ENCODE measurements at places on chromosomes 16 and 17.

DNA sequence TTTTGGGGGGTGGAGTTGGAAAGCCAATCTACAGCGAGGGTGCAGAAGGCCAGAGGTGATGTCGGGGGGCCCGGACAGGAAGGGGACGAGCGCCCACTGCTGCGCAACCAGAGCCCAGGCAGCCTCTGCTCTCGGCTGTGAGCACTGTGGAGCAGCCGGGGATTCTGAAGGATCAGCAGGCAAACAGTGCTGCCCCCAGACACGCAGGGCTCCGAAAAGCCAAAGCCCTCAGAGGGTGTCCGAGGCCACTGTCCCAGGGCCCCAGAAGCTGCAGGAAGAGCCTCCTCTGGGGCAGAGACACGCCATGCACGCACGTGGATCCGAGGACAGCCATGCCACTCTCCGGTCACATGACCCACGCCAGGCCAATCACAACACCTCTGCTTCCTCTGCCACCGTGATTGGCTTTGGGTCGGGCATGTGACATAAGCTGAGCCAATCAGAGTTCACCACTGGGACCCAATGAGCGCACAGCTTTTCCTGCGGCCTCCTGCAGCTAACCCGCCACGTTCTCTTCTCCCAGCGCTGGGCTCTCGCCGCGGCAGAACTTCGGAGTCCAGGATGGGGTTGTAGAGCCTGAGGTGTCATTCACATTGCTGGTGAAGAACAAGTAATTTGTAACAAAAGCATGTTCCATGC is 40.7 kb downstream of the ACTG1 start:
- DNase-seq = no peak

GRCh38 chr17:59753522-59754467 is 46.3 kb downstream of the VMP1 start:
- DNase-seq = no peak

DNA sequence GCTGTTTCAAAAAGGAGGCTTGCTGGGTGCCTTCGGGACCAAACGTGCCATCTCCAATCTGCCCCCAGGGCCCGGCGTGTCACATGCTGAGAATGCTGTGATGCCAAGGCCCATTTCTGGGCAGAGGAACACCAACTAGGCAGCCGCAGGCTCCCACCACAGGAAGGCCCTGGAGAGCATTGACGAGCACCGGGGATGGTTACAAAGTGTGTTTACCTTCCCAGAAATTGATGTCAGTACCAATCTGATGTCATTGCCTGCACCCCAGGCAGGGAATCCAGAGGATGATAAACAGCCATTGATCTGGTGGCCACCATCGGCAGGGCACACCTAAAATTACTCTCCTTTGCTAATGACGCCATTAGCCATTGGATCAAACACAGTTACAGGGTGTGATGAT is 418.1 kb upstream of the CDH5 start:
- no peak for DNase-seq

DNA sequence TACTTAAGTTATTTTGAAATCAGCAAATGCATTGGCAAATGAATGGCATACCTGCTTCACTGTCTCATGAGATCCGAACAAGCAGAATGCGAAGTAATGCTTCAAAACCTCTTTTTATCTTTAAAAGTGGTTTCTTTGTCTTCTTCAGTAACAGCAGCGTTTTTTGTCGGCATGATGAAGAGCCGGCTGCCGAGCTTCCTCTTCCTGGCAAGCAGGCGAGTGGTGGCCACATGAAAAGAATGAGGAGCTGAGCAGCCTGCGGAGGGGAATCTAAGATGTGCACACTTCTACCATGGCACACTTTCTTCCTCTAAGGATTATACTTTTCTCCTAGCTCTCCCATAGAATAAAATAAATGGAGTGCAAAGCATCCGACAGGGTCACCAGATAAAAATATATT is 42.4 kb upstream of the AKTIP start:
- peak; percentile 70 for DNase-seq

- no peak for DNase-seq
These were observed 70.1 kb downstream of the SNX29 start for GRCh38 chr16:12046651-12047050.

- DNase-seq = peak; percentile 6
These were observed 10.0 kb upstream of the CD300LD start for GRCh38 chr17:74601944-74602572.

DNA sequence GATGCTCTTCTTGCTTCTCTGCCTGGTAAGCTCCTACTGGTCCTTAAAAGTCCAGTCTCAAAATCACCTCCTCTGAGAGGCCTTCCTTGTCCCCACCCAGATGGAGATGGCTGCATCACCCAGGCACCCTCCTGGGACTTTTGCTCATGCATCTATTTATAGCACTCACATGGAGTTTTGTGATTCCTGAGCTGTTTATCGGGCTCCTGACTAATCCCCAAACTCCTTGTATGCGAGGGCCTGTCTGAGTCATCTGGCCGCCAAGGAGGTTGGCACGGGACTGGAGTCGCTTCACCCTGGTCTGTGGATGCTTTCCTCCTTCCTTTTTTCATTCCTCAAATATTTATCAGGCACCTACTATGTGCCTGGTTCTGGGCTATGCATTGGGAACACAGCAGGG is 2.3 kb upstream of the MAP2K3 start:
- DNase-seq = no peak

GRCh38 chr17:41738077-41738800 is 3.8 kb upstream of the HAP1 start:
- DNase-seq = peak; percentile 85

- DNase-seq = no peak
These were observed 13.6 kb downstream of the CEP20 start for GRCh38 chr16:15874745-15875314.

GRCh38 chr17:3897731-3898130 is 4.9 kb upstream of the CAMKK1 start:
- DNase-seq = no peak

DNA sequence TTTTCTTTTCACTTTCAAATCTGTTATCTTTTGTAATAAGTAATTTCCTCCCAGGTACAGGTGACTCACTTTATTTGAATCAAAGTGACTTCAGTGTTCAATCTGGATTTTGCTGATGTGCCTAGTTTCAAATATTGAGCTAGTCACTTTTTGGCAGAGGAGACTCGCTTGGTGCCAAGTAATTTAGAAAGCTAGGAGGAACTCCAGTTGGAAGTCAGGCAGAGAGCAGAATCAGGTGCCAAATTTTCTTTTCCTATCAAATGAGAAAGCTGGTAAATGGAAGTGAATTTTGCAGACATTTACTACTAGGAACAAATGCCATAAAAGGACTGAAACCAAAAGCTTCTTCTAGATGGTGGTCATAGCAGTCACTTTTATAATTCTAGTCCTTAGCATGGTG is 656.0 kb upstream of the KIF2B start:
- DNase-seq = no peak

GRCh38 chr17:49968405-49969133 is 421 bp upstream of the DLX4 start:
- DNase-seq = peak; percentile 60

DNA sequence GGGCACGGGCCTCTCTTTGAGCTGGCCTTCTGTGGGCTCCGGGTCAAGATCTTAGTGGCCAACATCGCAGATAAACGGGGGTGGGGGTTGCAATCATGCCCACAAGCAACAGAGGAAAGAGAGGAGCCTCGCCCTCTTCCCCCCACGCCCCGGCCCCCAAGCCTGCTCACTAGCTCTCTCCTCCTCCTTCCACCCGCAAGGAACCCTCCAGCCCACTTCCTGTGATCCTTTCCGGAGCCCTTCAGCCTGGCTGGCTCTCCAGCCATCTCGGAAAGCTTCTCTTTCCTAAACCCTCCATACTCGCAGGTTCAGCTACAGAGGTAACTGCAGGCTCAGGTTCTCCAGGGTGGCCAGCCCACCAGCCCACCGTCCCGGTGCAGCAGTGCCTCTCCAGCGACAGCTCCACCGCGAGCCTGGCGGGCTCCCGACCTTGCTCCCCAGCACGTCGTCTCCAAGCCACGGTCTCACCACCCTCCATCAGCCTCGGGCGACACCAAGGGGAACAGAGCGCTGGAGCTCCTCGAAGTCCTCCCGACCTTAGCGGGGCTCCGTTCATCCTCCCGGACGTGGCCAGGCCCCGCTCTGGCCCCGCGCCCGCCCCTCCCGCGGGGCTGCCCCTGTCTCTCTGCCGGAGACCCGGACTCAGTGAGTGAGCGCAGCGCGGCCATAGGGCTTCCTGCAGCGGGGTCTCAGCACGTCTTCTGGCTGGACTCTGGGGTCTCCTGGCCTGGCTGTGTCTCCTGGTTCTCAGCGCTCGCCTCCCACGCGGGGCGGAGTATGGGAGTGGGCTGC is 12.9 kb upstream of the ODF4 start:
- DNase-seq = peak; percentile 10

GRCh38 chr17:10616502-10617119 is 40.5 kb downstream of the MYH3 start:
- DNase-seq = peak; percentile 77

DNA sequence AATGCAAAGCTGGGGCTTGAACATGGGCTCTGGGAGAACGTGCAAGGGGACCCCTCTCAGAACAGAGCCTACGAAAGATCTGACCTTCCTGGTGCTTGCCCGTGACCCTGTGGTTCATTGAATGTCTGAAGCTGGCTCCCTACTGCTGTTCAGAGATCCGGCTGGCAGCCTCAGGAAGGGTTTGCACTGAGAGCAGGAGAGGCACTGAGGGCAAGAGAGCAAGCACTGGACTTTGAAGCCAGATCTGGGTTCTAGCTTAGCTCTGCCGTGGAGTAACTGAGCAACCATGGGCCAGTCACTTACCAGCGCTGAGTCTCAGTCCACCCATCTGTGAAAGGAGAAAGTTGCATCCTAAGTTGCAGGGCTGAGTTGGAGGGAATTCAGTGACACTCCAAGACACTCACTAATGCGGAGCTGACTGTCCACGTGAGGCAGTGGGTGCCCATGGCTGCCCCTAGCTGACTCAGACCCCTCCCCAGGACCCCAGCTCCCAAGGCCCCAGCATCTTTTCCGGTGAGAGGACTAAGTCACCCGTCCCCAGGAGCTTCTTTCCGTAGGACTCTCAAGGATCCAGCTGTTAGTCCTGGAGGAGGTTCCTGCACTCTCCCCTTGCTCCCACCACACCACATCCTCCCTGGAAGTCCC is 41.3 kb downstream of the BEAN1 start:
- DNase-seq = no peak

- DNase-seq = no peak
These were observed 10.2 kb downstream of the SETD1A start for GRCh38 chr16:30967795-30968194.

GRCh38 chr17:69593716-69594115 is 179.2 kb downstream of the MAP2K6 start:
- DNase-seq = no peak

GRCh38 chr17:77480509-77481215 is 339.9 kb downstream of the SEC14L1 start:
- DNase-seq = no peak

DNA sequence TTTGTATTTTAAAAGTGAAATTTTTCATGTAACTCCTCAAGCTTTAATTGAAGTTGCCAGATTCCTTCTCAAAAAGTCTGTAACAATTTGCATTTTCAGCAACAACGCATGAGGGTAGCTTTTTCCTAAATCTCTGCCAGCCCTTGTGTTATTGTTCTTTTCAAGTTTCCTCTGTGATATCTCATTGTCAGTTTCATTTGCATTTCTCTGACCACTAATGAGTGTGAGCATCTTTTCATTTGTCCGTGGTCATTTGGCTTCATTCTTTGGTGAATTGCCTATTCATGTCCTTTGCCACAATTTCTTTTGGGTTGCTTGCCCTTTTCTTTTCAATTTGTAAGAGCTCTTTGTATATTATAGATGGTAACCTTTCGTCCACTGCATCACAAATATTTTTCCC is 68.0 kb upstream of the NKD1 start:
- no peak for DNase-seq

GRCh38 chr16:88346680-88347505 is 35.9 kb upstream of the ZNF469 start:
- DNase-seq = no peak

GRCh38 chr17:40522250-40522960 is 21.0 kb upstream of the TNS4 start:
- DNase-seq = no peak

- DNase-seq = no peak
These were observed at the start of gene CLDN6 for GRCh38 chr16:3017794-3018506. Gene CLDN6, minus strand, starts transcription at chr16:3018183. Its CDS starts 2,162 bp downstream, at chr16:3016021.

DNA sequence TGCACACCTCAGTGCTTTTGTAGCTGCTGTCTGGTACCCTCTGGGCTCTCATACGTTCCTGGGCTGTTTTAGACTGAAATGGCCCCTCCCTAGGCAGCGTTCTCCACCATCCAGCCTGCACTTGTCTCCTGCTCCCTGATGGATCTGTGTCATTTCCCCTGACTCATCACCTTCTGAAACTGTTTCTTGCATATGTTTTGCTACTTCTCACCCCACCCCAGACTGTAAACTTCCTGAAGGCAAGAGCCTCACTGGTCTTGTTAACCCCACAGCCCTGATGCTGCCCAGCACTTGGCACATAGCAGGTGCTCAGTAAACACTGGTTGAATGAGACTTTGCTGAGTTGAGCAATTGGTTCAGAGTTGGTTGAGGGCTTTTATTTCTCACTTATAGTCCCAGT is 78.7 kb downstream of the CRISPLD2 start:
- no peak for DNase-seq

DNA sequence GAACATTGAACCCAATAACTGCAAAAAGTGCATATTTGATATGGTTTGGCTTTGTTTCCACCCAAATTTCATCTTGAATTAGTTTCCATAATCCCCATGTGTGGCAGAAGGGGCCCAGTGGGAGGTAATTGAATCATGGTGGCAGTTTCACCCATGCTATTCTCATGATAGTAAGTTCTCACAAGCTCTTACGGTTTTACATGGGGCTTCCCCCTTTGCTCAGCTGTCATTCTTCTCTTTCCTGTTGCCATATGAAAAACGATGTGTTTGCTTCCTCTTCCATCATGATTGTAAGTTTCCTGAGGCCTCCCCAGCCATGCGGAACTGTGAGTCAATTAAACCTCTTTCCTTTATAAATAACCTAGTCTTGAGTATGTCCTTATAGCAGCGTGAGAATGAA is 127.6 kb downstream of the CHD9NB start:
- no peak for DNase-seq

GRCh38 chr16:57619606-57620334 is 8.7 kb upstream of the ADGRG1 start:
- no peak for DNase-seq

DNA sequence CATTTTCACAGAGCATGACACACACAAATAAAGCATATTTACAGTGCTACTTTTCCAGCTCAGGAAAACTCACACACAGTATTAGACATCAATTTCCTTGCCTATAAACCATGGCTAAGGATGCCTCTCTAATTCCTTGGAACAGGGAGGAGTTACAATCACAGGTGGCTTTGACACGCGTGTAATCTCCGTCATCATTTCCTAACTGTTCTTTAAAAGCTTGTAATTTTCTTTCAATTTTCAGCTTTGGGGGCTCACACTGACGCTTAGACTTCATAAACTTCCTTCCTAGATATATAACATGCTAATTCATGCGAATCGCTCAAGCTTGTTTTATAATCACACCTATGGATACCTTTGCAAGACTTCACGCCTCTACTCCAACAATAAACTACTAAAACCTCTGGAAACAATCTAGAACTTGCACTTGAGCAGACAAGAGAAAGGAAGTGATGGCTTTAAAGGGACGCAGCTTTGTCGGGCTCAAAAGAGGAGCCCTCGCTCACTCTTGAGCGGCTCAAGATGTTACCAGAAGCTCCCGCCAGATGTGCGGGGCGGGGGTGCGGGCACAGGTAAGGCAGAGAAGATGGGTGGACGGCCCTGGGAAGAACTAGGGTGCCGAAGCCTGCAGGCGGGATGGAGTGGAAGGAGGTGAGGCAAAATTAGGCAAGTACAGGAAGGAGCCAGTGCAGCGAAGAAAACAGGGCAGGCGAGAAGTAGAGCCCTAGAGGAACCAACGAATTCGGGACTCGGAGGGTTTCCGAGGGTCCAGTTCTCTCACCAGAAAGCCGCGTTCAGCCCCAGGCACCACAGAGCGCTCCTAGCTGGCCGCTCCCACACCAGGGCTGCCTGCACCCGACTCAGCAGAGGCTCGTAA is 631 bp downstream of the RETREG3 start:
- DNase-seq = peak; percentile 14

Measured in CD4-positive, alpha-beta T cell (primary cell).